ENCODE measurements at places on chromosomes 2 and 18. TPM values are rescaled to one million over a fixed set of nuclear protein-coding genes. Genes with fewer than 3 reads are reported as not detected.

- DNase-seq: no peak
Measured at GRCh38 chr2:32719430-32719829, 91.6 kb downstream of the TTC27 start.

- DNase-seq: no peak
Measured at GRCh38 chr2:217440000-217440399, 562.8 kb downstream of the TNS1 start.

DNA sequence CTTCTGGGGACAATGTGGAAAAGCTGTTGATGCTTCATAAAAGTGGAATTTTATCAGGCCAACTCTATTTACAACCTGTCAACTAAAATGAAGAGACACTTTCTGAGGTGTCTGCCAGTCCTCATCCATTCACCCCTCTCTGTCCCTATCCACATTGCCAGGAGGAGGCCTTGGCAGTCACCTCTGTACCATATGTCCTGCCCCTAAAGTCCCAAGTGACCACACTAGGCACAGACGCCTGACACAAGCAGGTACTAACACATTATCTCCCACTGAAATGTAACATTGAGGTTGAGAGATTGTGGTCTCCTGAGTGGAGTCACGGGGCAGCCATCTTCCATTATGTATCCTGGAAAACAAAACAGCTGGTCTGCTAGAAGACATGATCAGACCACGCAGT lies 71.4 kb downstream of the OSBPL1A start:
- no peak for DNase-seq

DNA sequence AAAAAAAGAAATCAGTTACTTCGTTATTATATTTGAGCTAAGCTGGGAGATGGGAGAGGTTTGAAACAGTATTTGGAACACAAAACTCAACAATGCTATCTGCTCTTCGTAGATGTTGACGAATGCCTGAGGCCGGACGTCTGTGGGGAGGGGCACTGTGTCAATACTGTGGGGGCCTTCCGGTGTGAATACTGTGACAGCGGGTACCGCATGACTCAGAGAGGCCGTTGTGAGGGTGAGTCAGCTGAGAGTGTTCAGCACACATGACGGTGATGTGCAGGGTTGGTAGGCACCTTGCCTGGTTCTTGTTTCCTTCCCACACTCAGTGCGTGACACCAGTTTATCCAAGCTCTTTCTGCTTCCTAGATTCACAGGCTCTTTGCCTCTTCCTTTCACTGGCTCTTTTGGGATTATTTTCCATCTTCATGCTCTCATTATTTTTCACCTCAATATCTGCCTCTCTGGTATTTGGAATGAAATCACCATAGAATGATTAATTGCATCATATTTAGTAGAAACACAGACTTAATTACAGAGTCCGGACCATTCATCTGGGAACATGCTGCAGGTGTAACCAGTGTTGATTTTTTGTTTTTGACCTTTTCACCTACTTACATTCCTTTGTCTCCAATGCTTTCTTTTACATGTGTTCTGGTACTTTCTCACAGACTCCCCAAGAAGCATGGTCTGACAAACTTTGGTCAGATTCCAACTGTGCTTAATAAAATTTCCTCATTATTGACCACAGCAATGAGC lies 200.6 kb upstream of the RASGRP3 start:
- peak; percentile 70 for DNase-seq

DNA sequence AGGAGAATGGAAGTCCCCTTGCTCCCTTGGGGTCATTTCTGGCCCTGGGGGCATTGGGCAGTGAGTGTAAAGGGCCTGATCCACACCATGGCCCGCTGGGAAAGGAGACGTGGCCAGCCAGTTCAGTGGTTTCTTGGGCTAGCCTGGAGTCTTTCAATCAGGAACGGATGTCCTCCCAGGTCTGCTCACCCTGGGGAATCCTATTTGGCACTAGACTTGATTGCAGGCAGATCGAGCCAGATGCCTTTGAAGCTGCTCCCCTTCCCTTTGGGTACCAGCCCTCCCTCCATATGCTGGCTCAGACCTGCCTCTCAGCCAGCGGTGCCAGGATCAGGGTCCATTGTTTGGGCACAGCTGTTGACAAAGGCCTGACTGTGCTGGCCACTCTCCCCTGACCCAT lies 11.0 kb downstream of the FBLN7 start:
- DNase-seq: no peak

DNA sequence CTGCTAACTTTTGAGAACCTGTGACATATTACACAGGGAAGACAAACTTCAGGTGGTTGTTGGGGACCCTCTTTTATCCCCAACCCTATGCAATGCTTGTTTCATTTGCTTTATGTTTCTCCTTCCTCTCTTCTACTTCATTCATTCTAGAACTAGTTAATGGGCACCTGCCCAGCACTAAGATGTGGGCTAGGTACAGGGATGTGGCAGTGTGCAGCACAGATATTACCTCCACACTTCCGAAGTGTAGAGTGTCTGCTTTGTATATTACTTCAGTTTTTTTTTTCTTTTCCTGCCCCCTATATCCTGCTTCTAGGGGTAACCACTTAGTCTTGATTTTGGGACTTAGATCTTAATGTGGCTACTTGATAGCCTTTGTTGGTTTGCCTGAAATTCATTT lies 35.1 kb downstream of the CD28 start:
- no peak for DNase-seq

GRCh38 chr2:239429473-239430350 lies 28.9 kb upstream of the HDAC4 start:
- DNase-seq: no peak

DNA sequence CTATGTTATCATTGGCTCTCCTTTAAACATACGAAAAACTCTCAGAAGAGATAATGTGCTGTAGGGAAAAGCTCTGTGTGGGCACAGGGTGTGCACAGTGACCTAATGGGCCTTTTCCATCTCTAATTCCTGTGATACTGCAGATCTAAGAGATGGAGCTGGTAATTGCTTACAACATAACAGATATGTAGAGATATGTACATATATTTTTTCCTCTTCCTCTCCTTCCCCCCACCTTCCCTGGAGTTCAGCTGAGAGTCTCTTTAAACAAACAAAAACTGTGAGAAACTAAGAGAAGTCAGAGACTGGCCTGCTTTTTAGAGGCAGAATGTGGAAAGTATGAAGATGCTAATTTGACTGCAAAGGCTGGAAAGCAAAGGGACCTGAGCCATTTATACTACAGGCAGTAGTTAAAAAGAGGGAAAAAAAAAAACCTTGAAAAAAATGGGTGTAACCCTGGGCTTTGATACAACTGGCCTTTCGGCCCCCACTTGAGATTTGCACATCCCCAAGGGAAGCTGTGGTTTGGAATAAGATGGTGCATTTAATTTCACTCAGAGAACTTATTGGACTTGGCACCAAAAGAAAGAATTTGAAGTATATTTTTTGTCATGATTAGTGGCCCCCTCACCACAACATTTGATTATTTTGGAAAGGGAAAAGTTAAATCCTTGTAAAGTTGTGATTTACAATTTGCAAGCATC lies 502.2 kb upstream of the ZEB2 start:
- DNase-seq: no peak

- no peak for DNase-seq
Measured at GRCh38 chr2:53505826-53506225, 261.8 kb upstream of the CHAC2 start.

- no peak for DNase-seq
Measured at GRCh38 chr18:21997207-21998143, 171.9 kb upstream of the GATA6 start.

GRCh38 chr2:207073801-207074678 lies 91.7 kb downstream of the KLF7 start:
- DNase-seq: no peak

GRCh38 chr2:218161644-218162043 lies 5.1 kb downstream of the CXCR1 start:
- no peak for DNase-seq

- DNase-seq: peak; percentile 34
Measured at GRCh38 chr2:163348857-163349380, 386.9 kb downstream of the FIGN start.

DNA sequence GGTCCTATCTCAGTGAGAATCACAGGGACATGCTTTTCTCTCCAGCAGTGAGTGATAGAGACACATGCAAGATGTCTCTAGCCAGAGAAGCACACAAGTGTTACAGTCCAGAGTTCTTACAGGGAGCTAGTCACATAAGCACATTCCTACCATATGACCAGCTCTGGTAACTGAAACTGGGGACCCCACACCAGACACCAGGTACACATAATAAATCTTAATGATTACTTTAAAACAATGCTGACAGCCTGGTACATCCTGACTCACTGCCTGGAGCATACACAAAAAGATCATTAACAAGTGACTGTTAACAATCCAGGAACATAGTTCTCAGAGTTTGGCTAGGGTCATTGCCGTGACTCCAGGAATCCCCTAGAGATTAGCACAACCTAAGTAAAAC lies 53.6 kb downstream of the GALNT1 start:
- peak; percentile 92 for DNase-seq

- DNase-seq: no peak
Measured at GRCh38 chr2:2229626-2230432, 101.2 kb downstream of the MYT1L start.

GRCh38 chr2:207115715-207116364 lies 49.9 kb downstream of the KLF7 start:
- DNase-seq: no peak

GRCh38 chr2:203756161-203756560 lies 49.7 kb downstream of the CD28 start:
- no peak for DNase-seq

DNA sequence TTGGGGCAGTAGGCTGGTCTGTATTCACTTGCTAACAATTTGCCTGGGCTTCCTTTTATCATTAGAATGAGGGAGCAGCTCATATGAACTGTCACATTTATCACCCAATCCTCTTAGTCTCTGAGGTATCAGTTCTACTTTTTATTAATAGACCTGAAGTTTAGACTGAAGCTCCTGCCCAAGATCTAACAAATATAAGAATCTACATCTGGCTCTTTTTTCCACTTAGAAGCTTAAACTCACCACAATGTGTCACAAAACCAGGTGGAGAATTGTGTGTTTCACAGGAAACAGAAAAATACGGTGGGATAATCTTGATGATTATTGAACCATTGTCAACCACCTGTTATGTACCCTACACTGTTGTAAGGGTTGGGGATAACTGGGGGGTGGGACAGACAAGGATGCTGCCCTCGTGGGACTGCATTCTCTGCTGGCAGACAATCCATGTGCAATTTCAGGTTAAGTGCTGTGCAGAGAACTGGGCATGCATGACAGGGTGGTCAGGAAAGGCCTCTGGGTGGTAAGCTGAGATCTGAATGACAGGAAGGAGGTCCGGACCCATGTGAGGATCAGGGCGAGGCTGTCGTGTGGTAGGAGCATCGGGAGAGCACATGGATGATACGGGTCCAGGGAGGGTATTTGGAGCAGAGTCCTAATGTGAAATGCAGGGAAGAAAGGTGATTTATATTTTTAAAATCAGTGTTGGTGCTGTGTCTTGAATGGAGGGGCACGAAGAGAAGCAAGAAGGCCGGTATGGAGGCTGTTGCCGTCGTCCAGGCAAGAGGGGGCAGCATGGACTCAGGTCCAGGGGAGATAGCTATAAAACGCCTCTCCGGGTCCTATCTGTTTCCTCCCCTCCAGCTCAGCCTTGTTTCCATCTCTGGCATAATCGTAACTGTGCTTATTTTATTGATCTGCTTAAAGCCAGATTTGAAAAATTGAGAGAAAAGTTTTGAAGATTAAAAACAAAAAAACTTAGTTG lies 17.6 kb downstream of the MYL12B start:
- DNase-seq: no peak

The BUB1 gene
- 10.2 TPM for total RNA-seq

The FHOD3 gene
- 47.2 TPM for total RNA-seq

The CD302 gene
- 0.92 TPM for total RNA-seq

The CFAP210 gene
- total RNA-seq: not detected

The KCNG2 gene
- total RNA-seq: not detected

The ALLC gene
- not detected for total RNA-seq

The DLX2 gene
- 0.08 TPM for total RNA-seq

The TUBA3E gene
- total RNA-seq: not detected

The SGO2 gene
- 3.4 TPM for total RNA-seq

The IL1B gene
- total RNA-seq: 0.13 TPM

All from kidney epithelial cell (primary cell).